ENCODE measurements at places on chromosomes 11 and 22.

DNA sequence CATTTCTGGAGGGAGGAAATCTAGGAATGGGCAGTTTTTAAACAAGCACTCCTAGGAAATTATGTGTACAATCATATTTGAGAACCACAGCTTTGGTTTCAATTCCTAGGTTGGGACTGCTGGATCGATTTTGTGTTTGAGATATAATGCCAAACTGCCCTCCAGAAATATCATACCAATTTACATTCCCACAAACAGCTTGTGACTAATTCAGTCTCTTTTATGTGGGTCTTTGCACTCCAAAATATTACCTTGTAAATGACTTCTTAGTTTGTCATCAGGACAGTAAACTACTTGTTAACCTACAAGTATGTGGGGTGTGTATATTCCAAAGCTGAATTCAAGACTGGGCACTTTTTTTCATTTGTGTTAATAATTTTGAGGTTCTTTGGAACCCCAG lies 9.8 kb upstream of the BARX2 start:
- DNase-seq = no peak

DNA sequence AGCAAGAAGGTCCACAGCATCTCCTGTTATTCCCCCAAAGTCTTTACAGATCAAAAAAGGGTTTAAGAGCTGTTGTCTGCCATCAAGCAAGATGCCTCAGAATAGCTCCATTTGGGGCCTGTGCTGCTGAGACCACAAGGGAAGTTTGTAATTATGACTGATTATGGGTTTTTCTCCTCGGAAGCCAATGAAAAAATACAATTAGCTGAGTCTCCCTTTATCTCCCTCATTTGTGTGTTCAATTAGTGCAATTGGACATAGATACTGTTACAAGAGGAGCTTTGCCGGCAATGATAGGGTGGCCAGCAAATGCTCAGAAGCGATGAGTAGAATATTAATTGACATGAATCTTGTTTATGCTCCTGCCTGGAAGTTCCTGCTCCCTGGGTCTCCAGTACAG lies 83.7 kb downstream of the COMMD9 start:
- DNase-seq = no peak

- DNase-seq = no peak
Observed at GRCh38 chr22:45869340-45869847, 107.6 kb downstream of the WNT7B start.

DNA sequence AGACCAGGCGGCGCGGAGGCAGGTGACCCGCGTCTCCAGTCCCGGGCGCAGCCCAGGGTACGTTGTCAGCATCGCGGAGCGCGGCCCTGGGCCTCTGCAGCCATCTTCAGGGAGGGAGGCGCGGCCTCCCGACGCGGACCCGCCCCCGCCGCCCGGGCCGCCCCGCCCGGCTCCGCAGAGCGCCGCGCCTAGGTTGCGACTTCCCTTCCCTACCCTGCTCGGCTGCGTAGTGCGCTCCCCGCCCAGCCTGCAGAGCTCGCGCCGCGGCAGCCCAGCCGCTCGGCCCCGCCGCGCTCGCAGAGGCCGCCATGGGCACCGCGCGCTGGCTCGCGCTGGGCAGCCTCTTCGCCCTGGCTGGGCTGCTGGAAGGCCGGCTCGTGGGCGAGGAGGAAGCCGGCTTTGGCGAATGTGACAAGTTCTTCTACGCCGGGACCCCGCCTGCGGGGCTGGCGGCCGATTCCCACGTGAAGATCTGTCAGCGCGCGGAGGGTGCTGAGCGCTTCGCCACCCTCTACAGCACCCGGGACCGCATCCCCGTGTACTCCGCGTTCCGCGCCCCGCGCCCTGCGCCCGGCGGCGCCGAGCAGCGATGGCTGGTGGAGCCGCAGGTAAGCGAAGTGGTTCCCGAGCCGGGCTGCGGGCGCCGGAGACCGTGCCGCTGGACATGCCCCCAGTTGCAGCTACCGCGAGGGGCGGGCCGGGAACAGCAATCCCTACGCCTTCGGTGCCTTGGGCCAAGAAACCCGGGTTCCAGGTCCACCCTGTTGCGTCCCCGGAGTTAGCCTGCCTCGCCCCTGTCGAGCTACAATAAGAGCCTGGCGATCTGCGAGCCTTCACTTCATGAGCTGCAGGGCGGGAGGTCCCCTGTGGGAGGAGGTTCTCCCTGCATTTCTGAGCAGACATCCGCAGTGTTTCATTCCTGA lies at the start of gene ENDOD1:
Gene ENDOD1 (plus strand): TSS at position 227 of the 923 bp plus-strand sequence. CDS start 82 bp downstream, at position 309.
- DNase-seq = peak; percentile 78

DNA sequence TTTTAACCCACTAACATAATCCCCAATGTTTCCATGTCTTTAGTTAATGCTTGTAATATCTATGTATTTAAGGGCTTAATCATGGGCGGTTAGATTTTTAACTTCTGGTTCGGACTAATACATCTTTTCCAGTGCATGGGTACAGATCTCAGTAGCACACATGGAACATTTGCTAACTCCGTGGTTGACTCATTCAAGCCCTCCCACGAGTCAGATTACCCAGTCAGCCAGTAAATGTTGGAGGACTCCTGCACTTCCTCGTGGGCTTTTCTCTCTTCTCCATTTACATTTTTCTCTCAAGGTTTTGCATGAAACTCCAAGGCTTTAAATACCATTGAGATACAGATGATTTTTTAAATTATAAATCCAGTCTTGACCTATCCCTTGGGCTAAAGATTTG lies 313.9 kb downstream of the ST3GAL4 start:
- DNase-seq = no peak

- no peak for DNase-seq
Observed at GRCh38 chr11:1346669-1347390, 37.4 kb upstream of the TOLLIP start.

Measured in stimulated activated CD4-positive, alpha-beta T cell treated with anti-CD3 and anti-CD28 coated beads, Interleukin-2, amount 100 ng/mL, for 4 hours (primary cell).